ENCODE measurements at places on chromosomes 3 and 15.

DNA sequence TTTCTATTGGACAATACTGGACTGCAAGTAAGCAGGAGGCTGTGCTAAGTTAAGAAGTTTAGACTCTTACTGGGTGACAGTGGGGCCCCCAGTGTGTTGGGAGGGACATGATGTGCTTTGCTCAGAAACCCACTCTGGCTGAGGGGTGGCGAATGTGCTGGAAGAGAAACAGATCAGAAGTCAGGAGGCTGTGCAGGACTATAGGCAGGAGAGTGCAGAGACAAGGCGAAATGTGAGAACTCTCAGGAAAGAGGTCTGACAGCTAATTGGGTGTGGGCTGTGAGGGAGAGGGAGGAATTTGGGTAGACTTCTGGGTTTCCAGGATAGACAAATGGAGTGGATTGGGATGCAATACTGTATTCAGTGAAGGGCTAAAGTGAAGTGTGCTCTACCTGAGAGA, 12.0 kb downstream of the SLC24A1 start:
- peaks cover 23% of the 10 kb centered on the region for H3K4me1 ChIP-seq
- peaks cover 6% of the 10 kb centered on the region for H3K36me3 ChIP-seq
- peaks cover 12% of the 10 kb centered on the region for H3K27me3 ChIP-seq
- no peak overlapping the region for H3K4me3 ChIP-seq

GRCh38 chr3:33442190-33442589, 2.0 kb upstream of the UBP1 start:
- no peaks in the 10 kb centered on the region for H3K27me3 ChIP-seq
- H3K27ac ChIP-seq = peak overlapping the region; percentile 61
- no peak overlapping the region for H3K4me3 ChIP-seq

DNA sequence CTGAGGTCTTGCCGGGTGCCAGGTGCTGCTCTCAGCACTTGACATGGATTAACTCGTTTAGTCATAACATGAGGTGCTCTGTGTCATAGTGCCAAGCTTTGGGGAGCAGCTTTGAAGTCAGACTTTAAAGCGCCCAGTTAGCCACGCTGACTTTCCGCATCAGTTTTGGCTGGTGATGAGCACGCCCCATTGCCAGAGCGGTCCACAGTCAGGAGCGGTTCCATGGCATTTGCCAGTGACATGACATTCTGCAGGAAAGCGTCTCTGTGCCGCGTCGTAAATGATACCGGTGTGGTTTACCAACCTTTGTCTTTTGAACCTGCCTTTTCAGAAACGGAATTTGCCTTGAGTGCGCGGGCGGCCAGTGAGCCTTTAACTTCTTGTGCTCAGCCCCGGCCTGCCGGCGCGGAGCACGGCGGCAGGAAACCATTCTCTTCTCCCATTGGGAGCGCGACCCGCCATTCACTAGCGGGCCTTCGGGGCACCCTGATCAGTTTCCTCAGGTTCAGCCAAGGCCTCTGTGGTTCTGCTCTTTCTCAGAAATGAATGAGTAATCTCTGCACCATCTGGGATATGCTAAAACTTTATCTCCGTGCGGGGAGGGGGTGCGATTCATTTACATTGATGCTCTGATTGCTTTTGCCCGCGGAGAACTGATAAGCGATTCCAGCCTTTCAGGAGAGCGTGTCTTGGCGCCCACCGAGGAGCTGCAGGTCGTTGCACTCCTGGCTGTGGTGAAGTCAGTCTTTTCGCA, 1.7 kb upstream of the SLC2A2 start:
- no peaks in the 10 kb centered on the region for H3K36me3 ChIP-seq
- H3K27ac ChIP-seq = no peak overlapping the region
- peaks cover 2% of the 10 kb centered on the region for H3K4me1 ChIP-seq
- DNase-seq = no peak

DNA sequence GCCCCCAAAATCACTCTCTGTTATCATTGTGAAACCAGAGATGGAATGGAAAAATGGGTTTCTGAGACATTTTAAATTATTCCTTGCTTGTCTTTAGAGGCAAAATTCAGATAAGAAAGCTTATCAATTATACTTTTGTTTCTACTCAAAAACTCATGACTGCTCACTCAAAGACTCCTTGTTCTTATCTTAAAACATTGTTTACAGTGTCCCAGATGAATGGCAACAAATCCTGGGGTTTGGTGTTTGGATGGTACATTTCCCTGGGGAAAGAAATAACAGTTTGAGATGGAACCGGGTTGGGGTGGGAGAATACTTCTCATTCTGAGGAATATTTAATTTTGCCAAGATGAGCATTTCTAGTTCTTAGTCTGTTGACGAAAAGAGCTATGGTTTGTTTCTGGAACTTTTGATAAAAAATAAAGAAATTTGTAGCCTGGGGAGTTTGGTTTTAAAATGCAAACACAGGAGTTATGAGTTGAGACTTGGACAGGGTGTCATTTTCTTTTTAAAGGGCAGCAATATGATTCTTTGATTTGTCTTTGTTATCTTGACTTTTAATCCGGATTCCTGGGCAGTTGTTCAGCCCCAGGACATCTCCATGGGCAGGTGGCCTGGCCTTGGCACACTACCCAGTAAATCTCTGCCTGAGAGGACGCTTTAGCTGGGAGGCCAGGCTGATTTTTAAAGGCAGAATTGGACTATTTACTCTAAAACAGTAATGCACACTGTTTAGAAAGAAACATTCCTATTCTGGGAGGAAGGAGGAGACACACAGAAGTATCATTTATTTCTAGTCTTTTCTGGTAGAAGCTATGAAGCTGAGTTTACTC, 32.4 kb downstream of the BTD start:
- H3K36me3 ChIP-seq = peaks cover 2% of the 10 kb centered on the region
- no peak for DNase-seq
- H3K4me1 ChIP-seq = peaks cover 27% of the 10 kb centered on the region

- H3K4me3 ChIP-seq = no peak overlapping the region
- H3K4me1 ChIP-seq = peaks cover 3% of the 10 kb centered on the region
- no peaks in the 10 kb centered on the region for H3K36me3 ChIP-seq
- no peak overlapping the region for H3K27ac ChIP-seq
Measured at GRCh38 chr3:98690876-98691275, 72.3 kb upstream of the ST3GAL6 start.

DNA sequence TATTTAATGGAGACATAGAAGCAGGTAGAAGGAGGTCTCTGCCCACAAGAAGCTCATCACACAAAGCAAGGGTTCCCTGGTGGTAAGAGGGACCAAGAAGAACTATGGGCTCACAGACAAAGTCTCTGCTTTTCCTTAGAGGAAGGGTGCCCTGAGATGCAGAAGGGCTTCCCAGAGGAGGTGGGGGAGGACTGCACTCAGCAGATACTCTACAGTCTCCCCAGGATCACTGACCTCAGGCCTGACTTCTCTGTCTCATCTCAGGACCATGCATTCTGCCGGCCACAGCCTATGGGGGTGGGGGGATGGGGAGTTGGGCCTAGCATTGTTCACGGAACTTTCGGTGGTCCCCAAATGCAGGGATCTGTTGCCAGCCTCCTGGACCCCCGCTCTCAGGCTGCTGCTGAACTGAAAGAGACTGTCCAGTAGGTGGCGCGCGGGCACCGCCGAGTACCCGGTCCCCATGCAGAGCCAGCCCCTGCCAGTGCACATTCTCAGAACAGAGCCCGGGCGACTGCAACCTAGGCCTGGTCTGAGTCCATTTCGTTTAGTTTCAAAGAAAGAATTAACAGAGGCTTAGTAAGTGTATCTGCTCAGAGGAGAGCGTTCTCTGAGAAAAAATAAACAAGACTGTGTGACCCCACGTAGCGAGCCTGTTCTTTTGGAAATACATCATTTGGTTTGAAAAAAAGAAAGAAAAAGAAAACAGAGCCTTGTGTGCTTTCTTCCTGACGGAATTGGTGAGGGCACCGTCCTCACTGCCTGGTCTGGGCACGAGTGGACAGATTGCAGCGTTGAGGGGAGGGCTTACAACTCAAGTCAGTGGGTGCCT, 74.1 kb downstream of the LRTM1 start:
- H3K4me3 ChIP-seq = no peak overlapping the region
- H3K36me3 ChIP-seq = no peaks in the 10 kb centered on the region
- peak; percentile 16 for DNase-seq
- H3K27me3 ChIP-seq = peaks cover 9% of the 10 kb centered on the region
- H3K4me1 ChIP-seq = no peaks in the 10 kb centered on the region
- H3K27ac ChIP-seq = no peak overlapping the region

- H3K27me3 ChIP-seq = peaks cover 69% of the 10 kb centered on the region
- H3K4me3 ChIP-seq = no peak overlapping the region
- H3K27ac ChIP-seq = no peak overlapping the region
- H3K4me1 ChIP-seq = peaks cover 28% of the 10 kb centered on the region
Measured at GRCh38 chr3:138933981-138934691, 12.8 kb downstream of the FOXL2 start.

DNA sequence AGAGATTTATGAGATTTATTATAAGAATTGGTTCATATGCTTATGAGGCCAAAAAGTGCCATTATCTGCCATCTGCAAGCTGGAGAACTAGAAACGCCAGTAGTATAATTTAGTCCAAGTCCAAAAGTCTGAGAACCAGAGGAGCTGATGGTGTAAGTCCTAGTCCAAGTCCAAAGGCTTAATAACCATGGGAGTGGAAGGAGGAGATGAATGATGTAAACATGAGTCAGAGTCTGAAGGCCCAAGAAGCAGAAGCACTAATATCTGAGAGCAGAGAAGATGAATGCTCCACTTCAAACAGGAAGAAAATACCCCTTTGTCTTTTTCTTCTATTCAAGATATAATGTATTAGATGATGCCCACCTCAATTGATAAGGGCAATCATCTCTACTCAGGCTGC, 185.7 kb downstream of the CGGBP1 start:
- no peaks in the 10 kb centered on the region for H3K4me1 ChIP-seq
- DNase-seq = no peak
- H3K27ac ChIP-seq = no peak overlapping the region
- H3K27me3 ChIP-seq = no peaks in the 10 kb centered on the region
- no peak overlapping the region for H3K4me3 ChIP-seq

GRCh38 chr3:127578802-127579201, 11.7 kb downstream of the TPRA1 start:
- H3K4me3 ChIP-seq = no peak overlapping the region
- no peak for DNase-seq
- peaks cover 19% of the 10 kb centered on the region for H3K4me1 ChIP-seq
- H3K36me3 ChIP-seq = no peaks in the 10 kb centered on the region
- H3K27me3 ChIP-seq = no peaks in the 10 kb centered on the region

- no peaks in the 10 kb centered on the region for H3K36me3 ChIP-seq
- H3K4me3 ChIP-seq = no peak overlapping the region
- DNase-seq = no peak
- H3K4me1 ChIP-seq = no peaks in the 10 kb centered on the region
- H3K27me3 ChIP-seq = no peaks in the 10 kb centered on the region
Measured at GRCh38 chr3:118472586-118472985, 562.1 kb downstream of the IGSF11 start.

- H3K27me3 ChIP-seq = peaks cover 8% of the 10 kb centered on the region
- H3K36me3 ChIP-seq = no peaks in the 10 kb centered on the region
- H3K27ac ChIP-seq = peak overlapping the region; percentile 75
Measured at GRCh38 chr3:183912895-183913579, 28.4 kb upstream of the PARL start.

- no peak overlapping the region for H3K4me3 ChIP-seq
- no peaks in the 10 kb centered on the region for H3K27me3 ChIP-seq
- H3K36me3 ChIP-seq = no peaks in the 10 kb centered on the region
- no peak overlapping the region for H3K27ac ChIP-seq
Measured at GRCh38 chr15:46266661-46267060, 631.8 kb downstream of the SQOR start.

DNA sequence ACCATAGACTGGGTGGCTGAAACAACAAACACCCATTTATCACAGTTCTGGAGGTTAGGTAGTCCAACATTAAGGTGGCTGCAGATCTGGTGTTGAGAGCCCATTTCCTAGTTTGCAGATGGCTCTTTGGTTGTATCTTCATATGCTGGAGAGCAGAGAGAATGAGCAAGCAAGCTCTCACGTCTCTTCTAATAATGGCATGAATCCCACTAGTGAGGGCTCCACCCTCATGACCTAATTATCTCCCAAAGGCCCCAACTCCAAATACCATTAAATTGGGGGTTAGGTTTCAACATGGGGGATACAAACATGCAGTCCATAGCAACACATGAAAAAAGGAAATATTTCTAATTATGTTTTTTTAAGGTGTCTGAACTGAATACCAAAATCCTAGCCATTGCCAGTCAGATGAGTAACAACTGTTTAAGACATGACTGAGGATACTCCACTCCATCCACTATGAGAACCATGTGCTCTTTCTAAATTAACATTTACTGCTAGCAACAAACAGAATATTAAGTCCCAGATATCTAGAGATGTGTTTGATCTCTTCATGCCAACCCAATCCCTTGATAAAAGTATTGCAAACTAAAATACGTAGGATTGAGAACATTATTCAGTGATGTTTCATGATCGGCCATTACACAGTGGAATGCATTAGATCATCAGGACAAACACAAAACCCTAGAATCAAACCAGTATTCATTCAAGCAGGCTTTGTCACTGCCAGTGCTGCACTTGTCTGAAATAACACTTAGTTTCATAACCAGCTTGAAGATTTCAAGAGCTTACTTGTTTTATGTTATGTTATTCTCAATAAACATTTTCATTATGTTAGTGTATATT, 340.3 kb downstream of the SLC9A9 start:
- H3K4me1 ChIP-seq = no peaks in the 10 kb centered on the region
- no peak for DNase-seq
- H3K27me3 ChIP-seq = no peaks in the 10 kb centered on the region
- no peaks in the 10 kb centered on the region for H3K36me3 ChIP-seq
- H3K4me3 ChIP-seq = no peak overlapping the region
- H3K27ac ChIP-seq = no peak overlapping the region

DNA sequence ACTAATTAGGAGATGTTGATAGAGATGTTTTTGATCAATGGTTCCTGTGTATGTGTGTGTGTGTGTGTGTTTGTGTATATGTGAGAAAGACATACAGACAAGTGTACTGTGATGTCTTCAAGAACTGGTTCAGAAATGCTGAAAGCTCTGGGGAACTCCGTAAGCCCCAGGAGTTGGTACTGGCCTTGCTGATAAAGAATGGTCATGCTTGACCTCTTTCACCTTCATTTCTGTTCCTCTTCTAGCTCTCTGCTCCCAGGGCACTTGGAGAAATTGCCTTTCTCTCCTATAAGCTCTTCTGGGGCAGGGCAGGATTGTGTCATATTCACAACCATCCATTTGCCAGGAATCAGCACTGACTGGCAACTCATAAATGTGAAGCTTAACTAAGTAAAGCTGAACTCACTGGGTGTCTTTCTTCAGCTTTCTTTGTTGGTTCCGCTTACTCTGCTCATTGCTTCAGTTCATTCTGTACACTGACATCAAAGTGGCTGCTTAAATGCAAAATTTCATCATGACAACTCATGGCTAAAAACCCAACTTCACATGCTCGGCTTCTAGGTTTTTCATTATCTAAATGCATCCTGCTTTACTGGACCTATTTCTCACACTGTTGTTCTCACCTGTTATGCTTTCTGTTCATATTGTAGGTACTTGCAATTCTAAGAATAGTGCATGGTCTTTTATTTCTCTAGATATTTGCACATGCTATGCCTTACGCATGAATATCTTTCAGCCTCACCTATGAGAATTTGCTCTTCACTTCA, 162.1 kb upstream of the LYSMD4 start:
- no peaks in the 10 kb centered on the region for H3K27me3 ChIP-seq
- no peak overlapping the region for H3K27ac ChIP-seq
- DNase-seq = no peak
- peaks cover 4% of the 10 kb centered on the region for H3K36me3 ChIP-seq
- no peaks in the 10 kb centered on the region for H3K4me1 ChIP-seq

Measured in T-helper 17 cell (primary cell).